ENCODE measurements at places on chromosomes 6 and 20. TPM values are rescaled to one million over a fixed set of nuclear protein-coding genes. Genes with fewer than 3 reads are reported as not detected.

- no peak for DNase-seq
These were observed 4.9 kb downstream of the PKIG start for GRCh38 chr20:44587035-44587980.

Gene FAM162B
- total RNA-seq = not detected

DNA sequence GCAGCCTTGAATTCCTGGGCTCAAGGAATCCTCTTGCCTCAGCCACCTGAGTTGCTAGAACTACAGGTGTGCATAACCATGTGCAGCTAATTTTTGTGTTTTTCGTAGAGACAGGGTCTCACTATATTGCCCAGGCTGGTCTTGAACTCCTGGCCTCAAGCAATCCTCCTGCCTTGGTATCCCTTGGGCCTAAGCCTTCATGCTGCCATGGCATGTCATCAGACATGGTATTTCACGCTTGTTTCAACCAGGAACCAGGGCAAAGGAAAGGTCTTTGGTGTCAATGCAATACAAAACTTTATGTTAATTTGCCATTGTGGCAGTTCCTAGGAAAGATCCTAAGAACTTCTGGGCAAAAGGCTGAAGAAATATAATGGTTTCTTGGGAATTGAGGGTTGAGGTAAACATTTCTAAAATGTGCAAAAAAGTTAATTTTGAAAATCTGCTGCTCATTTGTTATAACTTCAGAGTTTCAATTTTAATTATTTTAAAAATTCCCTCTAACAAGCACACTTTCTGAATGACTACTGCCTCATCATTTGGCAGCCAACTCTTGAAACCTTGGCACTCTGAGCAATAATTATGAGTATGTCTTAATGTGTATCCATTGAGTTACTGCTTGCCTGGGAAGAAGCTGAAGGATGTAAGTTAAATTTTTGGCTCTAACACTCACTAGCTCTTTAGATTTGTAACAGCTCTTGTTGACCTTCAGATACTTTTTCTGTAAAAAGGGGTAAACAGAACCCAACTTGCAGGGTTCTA, 154.1 kb downstream of the GJA10 start:
- no peak for DNase-seq

Gene LTB
- 747 TPM for total RNA-seq

Gene GJA10
- not detected for total RNA-seq

GRCh38 chr20:61878478-61879302, 187.0 kb downstream of the TAF4 start:
- no peak for DNase-seq

Gene LY6G6C
- total RNA-seq = not detected

Measured in activated CD4-positive, alpha-beta T cell treated with anti-CD3 and anti-CD28 coated beads, Interleukin-2, amount 10 ng/mL, durations not matched to agents 7 days and 5 days (primary cell).